Cortex of kidney (tissue), 1 donor: ENCODE measurements at places on chromosomes 13 and 19.

DNA sequence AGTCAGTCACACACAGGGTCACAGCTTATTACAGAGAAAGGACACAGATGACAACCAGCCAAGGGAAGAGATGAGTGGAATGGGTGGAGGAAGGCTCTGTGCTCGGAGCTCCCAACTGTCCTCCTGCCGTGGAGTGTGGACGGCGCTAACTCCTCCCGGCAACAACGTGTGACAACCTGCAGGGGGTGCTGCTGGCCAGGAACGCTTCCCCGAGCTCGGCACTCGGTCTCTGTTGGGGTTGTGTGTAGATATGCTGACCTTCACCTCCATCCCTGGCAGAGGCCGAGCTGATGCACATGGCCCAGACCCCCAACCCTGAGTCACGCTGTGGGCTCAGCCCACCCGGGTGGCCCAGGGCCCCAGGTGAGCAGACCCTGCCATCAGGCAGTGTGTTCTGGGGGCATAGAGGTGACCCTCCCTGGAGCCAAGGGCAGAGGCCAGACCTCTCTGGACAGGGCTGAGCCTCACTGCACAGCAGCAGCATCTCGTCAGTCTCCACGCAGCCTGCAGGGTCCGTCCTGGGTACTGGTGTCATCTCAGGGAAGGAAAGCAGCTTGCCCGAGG lies 14.1 kb downstream of the ZNF444 start:
- DNase-seq: no peak

GRCh38 chr13:30722361-30722760 lies 13.0 kb upstream of the ALOX5AP start:
- no peak for DNase-seq

GRCh38 chr13:53357582-53357981 lies 329.0 kb downstream of the OLFM4 start:
- DNase-seq: no peak

- no peak for DNase-seq
These were observed 10.2 kb upstream of the SUPT20H start for GRCh38 chr13:37069597-37070103.

DNA sequence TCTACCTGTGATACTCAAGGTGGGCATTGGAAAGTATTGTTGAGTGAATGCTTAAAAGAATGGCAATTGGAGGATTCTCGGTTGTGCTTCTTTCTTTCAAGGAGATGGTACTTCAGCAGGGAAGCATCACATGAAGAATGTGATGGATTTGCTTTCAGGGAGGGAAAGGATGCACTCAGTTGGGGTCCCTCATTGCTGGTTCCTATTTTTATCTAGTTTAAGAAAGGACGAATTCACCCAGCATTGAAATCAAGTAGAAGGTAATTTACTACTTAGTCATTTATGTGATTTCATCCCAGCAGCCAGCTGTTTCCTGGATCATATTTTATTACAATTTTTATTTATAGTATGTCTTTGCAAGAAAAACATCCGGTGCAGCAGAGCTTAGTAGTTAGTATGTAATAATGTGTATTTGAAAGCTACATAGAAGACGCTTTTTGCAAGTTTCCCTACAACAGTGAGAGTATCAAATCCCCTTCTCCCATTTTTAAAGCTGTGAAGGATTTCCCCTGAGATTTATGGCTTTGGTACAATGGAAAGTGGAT lies 417.9 kb downstream of the GPC5 start:
- no peak for DNase-seq

GRCh38 chr19:5369962-5370367 lies 29.4 kb upstream of the PTPRS start:
- DNase-seq: no peak

- no peak for DNase-seq
These were observed 749 bp upstream of the PAN3 start for GRCh38 chr13:28137596-28137995.

- no peak for DNase-seq
These were observed 8.4 kb downstream of the ARRDC2 start for GRCh38 chr19:18016209-18016910.

DNA sequence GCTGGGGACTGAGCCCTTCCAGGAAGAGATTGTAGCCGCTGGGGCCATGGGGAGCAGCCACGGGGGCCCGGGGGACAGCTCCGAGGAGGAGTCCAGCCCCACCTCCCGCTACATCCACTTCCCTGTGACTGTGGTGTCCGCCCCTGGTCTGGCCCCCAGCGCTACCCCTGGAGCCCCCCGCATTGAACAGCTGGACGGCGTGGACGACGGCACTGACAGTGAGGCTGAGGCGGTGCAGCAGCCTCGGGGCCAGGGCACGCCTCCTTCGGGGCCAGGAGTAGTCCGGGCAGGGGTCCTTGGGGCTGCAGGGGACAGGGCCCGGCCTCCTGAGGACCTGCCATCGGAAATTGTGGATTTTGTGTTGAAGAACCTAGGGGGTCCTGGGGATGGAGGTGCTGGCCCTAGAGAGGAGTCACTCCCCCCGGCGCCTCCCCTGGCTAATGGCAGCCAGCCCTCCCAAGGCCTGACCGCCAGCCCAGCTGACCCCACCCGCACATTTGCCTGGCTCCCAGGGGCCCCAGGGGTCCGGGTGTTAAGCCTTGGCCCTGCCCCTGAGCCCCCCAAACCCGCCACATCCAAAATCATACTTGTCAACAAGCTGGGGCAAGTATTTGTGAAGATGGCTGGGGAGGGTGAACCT lies 9.6 kb downstream of the IGFLR1 start:
- DNase-seq: no peak

GRCh38 chr13:110907951-110908898 lies 6.6 kb downstream of the ANKRD10 start:
- DNase-seq: no peak

GRCh38 chr19:43812688-43813087 lies 10.4 kb upstream of the LYPD5 start:
- no peak for DNase-seq

DNA sequence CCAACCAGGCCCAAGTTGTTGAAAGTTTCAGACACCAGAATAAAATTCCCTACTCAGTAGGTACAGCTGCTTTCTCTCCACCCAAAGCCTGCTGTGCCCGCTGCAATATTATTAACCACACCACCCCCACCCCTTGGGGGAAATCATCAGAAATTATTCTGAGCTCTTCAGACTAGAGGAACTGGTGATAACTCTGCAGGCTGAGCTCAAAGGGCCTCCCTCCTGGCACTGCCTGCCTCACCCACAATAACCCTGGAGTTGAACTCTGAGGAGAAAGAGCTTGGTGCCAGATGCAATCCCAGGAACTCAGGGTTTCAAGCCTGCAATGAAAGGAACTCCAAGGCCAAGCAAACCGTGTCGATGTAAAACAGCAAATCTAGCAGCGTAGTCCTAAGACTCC lies 381.7 kb upstream of the ZNF507 start:
- no peak for DNase-seq

DNA sequence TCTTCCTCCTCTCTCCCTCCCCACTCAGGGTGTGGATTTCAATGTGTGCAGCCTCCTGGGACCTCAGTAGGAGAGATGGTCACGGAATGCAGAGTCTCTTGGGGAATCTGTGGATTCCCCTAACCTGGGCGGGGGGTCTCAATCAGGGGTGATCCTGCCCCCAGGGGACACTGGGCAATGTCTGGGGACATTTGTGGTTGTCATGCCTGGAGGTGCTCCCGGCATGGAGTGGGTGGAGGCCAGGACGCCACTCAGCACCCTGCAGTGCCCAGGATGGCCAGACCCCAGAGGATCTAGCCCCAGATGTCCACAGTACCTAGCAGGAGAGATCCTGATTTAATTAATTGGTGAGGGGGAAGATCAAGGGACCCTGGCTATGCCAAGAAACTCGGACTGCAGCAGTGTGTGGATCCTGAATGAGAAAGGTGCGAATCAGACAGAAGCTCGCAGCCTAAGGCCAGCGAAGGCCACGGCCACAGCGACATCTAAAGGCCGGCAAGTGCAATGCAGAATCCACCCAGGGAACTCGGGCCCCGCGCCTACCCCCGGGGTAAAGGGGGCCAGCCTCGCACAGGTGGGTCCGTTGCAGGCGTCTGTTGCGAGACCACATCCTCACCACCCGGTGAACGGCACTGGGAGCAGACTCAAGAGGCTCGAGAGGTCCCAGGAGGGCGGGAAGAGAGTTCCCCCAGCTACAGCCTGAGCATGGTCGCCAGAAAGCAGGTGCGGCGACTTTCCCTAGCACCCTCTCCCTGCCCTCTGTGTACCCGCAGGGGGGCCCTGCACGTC lies 88.8 kb downstream of the GNG7 start:
- no peak for DNase-seq

- no peak for DNase-seq
These were observed 53.6 kb downstream of the ZAR1L start for GRCh38 chr13:32261567-32261966.

GRCh38 chr13:25249001-25249543 lies 38.2 kb downstream of the MTMR6 start:
- no peak for DNase-seq

DNA sequence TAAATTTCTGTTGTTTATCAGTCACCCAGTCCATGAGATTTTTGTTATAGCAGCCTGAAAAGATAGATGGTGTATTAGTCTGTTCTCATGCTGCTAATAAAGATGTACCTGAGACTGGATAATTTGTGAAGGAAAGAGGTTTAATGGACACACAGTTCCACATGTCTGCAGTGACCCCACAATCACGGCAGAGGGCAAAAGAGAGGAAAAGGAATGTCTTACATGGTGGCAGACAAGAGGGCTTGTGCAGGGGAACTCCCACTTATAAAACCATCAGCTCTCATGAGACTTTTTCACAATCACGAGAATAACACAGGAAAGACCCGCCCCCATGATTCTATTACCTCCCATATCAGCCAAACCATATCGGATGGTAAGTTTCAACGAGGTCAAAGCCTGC lies 309.2 kb downstream of the LIG4 start:
- DNase-seq: no peak

- DNase-seq: no peak
These were observed 39.2 kb downstream of the TNFRSF19 start for GRCh38 chr13:23609414-23609760.

DNA sequence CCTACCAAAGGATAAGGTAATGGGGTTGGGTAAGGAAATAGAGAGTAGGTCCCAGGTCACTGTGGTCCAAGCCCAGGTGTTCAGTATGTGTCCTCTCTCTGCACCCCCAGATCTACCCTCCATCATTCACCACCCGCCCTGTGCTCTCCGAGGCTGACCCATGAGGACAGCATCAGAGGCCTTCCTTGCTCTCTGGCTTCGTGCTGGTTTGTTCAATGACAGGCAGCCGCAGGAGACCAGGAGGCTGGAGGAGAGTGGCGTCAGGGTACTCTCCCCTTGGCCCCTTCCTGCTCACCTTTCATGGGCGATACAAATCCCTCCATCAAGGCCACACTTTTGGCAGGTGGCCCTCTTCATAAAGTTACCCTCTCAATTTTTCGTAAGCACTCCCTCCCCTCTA lies 1.7 kb downstream of the TUBA3C start:
- no peak for DNase-seq

GRCh38 chr19:50713556-50714236 lies 5.9 kb downstream of the SHANK1 start:
- no peak for DNase-seq

- no peak for DNase-seq
These were observed 315 bp downstream of the ZNF492 start for GRCh38 chr19:22634450-22634827.

GRCh38 chr19:46289724-46290619 lies 6.9 kb upstream of the HIF3A start:
- DNase-seq: no peak

- no peak for DNase-seq
These were observed 8.2 kb downstream of the MYCBP2 start for GRCh38 chr13:77318741-77319140.

DNA sequence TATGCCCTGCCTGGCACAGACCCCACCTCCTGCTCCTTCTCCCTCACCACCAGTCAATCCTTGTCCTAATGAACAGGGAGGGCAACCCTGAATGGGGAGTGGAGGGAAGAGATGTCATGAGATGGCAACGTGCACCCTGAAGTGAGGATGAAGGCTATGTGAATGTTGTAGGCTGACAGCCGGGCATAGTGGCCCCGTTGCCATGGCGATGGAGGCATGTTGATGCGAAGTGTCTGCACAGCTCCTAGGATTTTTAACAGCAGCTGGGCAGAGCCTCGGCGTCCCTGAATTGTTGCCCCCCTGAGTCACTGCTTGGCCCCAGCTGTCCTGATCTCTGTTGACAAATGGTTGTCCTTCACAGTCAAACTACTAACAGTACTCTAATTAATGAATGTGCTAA lies 4.8 kb upstream of the ALOX5AP start:
- DNase-seq: no peak

DNA sequence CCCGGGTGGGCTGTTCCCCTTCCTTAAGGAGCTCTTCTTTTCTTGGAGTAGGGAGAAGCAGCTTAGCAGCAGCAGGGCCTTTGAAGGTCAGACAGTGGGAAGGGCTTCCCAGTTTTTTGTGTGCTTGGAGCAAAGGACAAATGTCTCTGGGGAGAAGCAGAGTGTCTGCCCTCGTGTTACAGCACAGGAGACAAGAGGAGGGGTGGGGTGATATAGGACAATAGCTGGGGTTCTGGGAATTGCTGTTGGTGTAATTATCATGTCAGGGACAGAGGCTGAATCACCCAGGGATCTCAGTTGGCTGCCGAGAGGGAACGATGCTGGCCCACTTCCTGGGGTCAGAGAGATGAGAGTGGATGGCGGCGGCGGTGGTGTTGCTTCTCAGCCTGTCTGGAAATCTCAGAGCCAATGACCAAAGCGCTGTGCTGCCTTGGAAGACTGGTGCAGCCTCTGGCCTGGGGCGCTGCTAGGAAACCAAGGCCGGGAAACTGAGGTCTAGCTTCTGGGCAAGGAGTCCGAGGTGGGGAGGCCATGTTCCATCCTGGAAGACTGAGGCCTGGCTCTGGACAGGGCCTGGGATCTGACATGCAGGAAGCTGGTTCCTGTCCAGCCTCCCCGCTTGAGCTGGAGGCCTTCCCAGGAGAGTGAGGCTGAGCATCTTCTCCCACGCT lies 1.2 kb downstream of the INAFM1 start:
- DNase-seq: no peak

DNA sequence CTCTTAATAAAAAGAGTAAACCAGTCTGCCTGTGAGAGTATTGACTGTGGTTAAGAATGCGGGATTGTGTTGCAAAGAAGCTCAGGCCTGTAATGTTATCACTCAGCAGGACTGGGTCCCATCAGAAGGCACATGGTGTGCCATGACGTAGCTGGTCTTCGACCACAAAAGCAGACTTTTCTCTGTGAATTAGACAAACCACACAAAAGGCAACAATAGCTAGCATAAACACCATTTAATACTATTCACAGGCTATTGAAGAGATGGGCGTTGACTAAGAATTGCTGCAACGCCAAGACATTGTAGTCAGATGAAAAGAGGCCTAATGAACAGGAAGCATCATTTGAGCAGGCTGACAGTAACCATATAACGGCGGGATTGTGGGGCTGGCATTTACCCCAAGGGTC lies 235.6 kb upstream of the SOX21 start:
- no peak for DNase-seq

DNA sequence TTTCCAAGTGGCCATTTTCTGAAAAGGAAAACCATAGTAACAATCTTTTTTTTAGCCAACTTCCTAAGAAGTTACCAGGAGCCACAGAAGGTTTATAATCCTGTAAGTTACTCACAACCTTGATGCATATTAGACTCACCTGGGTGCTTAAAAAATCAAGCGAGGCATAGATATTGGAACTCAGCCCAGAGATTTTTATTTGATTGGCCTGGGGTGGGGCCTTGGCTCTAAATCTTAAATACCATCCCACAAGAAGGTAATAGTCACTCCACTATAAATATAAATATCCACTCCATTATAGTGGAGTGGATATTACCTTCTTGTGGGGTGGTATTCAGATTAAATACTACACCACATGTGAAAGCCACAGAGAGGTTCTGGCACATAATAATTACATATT lies 429.6 kb downstream of the RFC3 start:
- no peak for DNase-seq
